H9 (cell line): ENCODE measurements at places on chromosomes 7 and 10. TPM values are rescaled to one million over a fixed set of nuclear protein-coding genes. Genes with fewer than 3 reads are reported as not detected.

The LBX1 gene
- not detected in 2 replicates for total RNA-seq

The MLXIPL gene
- 5.5 and 6.1 TPM in 2 replicates for total RNA-seq

GRCh38 chr7:92843034-92843760 lies 6.8 kb upstream of the CDK6 start:
- H3K27ac ChIP-seq: no peak overlapping the region
- H3K36me3 ChIP-seq: no peaks in the 10 kb centered on the region
- no peaks in the 10 kb centered on the region for H3K27me3 ChIP-seq
- H3K4me1 ChIP-seq: no peaks in the 10 kb centered on the region
- no peak overlapping the region for H3K4me3 ChIP-seq
- DNase-seq: no peak

DNA sequence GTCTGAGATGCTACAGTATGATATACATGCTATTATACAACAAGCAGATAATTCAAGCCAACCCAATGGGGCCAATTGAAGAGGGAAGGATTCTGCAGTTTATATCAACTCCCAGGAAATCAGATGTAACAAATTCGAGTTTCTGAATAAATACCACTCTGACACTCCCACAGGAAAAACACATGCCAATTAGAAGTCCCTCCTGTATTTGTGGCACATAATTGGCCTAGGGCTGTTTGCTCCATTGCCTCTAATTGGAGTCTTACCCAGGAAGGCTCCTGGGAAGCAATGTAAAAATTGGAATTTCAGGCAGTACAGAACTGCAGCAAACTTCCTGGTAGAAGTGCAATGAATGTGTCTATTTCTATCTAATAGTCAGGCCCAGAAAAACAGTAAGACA lies 4.7 kb downstream of the PPA1 start:
- H3K4me3 ChIP-seq: no peak overlapping the region
- H3K27me3 ChIP-seq: no peaks in the 10 kb centered on the region
- no peak overlapping the region for H3K27ac ChIP-seq

- H3K27ac ChIP-seq: no peak overlapping the region
- H3K4me1 ChIP-seq: no peaks in the 10 kb centered on the region
- no peak overlapping the region for H3K4me3 ChIP-seq
- no peaks in the 10 kb centered on the region for H3K36me3 ChIP-seq
- no peaks in the 10 kb centered on the region for H3K27me3 ChIP-seq
- DNase-seq: peak; percentile 60
Observed at GRCh38 chr7:5448378-5449037, 24.9 kb upstream of the TNRC18 start.

GRCh38 chr10:48442809-48443177 lies 136.3 kb downstream of the MAPK8 start:
- H3K4me3 ChIP-seq: no peak overlapping the region
- peak; percentile 20 for DNase-seq
- peaks cover 7% of the 10 kb centered on the region for H3K36me3 ChIP-seq
- H3K27me3 ChIP-seq: no peaks in the 10 kb centered on the region
- H3K4me1 ChIP-seq: no peaks in the 10 kb centered on the region
